ENCODE measurements at places on chromosomes 16 and 17.
A peak's percentile ranks its signal among the peaks of the same experiment; 100 is the strongest.

- DNase-seq, result no peak
- peaks cover 3% of the 10 kb centered on the region for H3K4me1 ChIP-seq
- H3K27me3 ChIP-seq, result 0 out of 2 replicates have a peak, but pooled peaks cover 2% of the 10 kb centered on the region
- no peak overlapping the region for H3K27ac ChIP-seq
- H3K36me3 ChIP-seq, result no peaks in the 10 kb centered on the region
Observed at GRCh38 chr17:16516594-16517051, 24.6 kb upstream of the LRRC75A start.

DNA sequence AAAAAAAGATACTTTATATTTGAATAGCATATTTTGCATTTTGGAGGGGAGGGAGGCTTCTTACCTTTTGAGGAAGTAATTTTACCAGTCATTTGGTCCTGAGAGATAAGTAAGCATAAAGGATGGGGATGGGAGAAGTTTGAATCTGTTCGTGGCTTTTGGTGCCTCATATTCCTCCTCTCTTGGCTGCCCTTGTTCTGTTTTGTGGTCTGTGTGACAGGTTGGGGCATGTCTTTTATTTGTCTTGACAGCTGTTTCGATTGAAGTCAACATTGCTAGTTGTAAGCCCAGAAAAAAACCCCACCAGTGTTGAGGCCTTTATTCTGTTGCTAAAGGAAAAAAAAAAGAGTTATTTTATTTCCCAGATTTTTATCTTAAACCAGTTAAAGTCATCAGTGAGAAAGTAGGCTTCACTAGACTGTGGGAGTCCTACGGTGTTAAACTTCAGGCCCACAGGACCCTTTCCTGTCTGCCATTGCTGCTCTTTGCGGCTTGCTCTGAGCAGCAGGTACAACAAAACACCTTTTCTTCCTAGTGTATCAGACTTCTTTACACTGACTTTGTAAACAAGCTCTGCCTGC lies 11.4 kb downstream of the SLC7A6 start:
- no peaks in the 10 kb centered on the region for H3K4me1 ChIP-seq
- no peaks in the 10 kb centered on the region for H3K27me3 ChIP-seq
- H3K36me3 ChIP-seq, result no peaks in the 10 kb centered on the region
- no peak overlapping the region for H3K4me3 ChIP-seq

DNA sequence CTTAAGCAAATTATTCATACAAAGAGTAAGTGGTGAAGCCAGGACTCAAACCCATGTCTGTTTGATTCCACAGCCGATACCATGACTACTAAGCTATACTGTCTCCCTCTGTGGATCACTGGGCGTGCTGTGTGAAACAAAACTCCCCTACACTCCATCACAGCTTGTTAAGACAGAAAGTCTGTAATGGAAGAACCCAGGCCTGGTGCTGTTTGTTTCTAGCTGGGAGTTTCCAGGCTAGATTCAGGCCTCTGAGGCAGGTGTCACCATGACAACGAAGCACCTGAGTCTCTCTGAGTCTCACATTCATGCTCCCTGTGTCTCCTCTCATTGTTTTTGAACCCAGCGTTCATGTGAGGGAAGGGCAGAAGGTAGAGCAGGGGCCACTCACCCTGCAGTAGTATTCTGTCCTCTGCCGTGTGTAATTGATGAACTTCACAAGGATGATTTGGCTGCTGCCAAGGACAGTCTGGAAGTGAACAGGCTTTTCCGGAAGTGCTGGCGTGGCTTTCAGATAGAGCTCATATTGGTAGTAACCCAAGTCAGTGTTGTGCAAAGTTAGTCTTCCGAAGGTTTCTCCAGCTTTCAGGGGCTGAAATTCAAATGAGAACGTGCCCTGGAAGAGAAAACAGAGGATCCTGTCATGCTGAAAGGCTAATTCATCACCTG lies 8.6 kb upstream of the VAC14 start:
- H3K4me1 ChIP-seq, result no peaks in the 10 kb centered on the region
- no peak for DNase-seq
- no peaks in the 10 kb centered on the region for H3K36me3 ChIP-seq

DNA sequence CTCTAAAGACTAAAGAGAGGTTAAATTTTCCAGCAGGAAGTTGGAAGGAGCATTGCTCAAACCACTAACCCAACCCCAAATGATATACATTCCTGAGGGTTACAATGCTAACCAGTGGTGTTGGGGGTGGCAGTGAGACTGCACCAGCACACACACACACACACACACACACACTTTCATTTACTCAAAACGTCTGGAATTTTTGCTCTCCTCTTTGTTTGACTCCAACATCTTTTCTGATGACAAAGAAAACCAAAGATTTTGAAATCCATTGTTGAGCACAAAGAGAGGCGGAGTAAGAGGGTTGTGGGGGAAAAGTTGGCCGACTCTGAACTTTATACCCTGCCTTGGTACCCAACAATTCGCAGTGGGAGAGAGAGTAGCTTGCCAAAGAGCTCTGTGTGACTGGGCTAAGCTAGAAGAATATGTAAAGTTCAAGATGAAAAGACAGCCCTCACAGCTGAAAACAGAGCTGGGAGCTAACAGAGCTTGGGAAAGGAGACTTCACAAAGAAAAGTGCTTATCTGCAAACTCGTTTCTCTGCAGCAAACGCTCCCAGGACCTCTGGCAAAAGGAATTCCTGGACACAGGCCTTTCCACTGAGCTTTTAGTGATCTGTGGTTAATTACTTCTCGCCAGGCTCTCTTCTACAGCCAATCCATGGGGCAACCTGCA lies 426.0 kb upstream of the CDH11 start:
- H3K4me3 ChIP-seq, result no peak overlapping the region
- no peak overlapping the region for H3K27ac ChIP-seq

GRCh38 chr16:4610011-4611005 lies 4.4 kb downstream of the UBALD1 start:
- H3K4me3 ChIP-seq, result no peak overlapping the region
- peaks cover 12% of the 10 kb centered on the region for H3K4me1 ChIP-seq
- H3K27ac ChIP-seq, result no peak overlapping the region
- no peak for DNase-seq
- H3K27me3 ChIP-seq, result no peaks in the 10 kb centered on the region

DNA sequence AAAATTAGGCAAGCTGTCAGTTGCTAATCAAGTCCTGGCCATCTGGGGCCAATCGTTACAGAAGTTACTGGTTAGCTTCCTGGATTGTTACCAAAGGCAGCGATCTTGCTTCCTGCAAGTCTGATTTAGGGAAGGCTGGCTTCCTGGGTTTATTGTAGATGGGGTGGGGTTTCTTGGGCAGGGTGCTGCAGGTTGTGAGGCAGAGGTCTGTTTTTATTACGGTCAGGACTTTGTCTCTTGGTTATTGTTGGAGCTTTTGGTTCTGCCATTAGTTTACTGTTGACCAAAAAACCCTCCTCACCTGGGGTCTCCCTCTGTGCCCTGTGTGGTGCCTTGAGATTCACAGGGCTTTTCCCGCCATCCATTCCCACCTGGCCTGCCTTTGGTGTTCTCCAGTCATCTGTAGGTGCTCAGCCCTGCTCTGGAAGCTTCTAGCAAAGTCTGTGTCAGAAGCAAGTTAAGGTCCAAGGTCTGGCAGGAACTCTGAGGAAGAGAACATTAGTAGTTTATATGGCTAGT lies 36.9 kb downstream of the SLC47A1 start:
- no peaks in the 10 kb centered on the region for H3K4me1 ChIP-seq
- no peaks in the 10 kb centered on the region for H3K27me3 ChIP-seq
- no peak overlapping the region for H3K4me3 ChIP-seq
- H3K27ac ChIP-seq, result no peak overlapping the region

GRCh38 chr17:71764505-71764904 lies 356.3 kb upstream of the SOX9 start:
- H3K4me1 ChIP-seq, result no peaks in the 10 kb centered on the region
- H3K36me3 ChIP-seq, result no peaks in the 10 kb centered on the region
- H3K27me3 ChIP-seq, result no peaks in the 10 kb centered on the region
- H3K27ac ChIP-seq, result no peak overlapping the region
- H3K4me3 ChIP-seq, result no peak overlapping the region

DNA sequence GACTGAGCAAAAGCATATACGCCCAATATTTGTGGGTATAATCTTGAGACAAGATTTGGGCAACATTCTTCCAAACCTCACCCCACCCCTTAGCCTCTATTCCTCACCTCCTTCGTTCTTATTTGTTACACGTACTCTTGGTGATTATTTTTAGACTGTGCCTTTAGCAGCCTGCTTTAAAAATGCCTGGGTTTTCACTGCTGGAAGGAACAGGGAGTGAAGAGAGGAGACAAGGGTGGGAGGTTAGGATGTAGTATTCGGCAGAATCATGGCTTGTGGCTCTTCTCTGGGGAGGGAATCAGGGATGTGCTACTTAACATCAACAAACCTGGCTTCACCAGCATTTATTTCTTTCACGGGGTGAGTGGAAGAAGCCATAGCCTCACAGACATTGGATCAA lies 11.6 kb downstream of the ALKBH5 start:
- H3K27me3 ChIP-seq, result no peaks in the 10 kb centered on the region
- no peak overlapping the region for H3K4me3 ChIP-seq
- peaks cover 22% of the 10 kb centered on the region for H3K36me3 ChIP-seq
- H3K27ac ChIP-seq, result no peak overlapping the region
- H3K4me1 ChIP-seq, result no peaks in the 10 kb centered on the region
- DNase-seq, result no peak

GRCh38 chr17:40171750-40172149 lies 5.5 kb upstream of the RAPGEFL1 start:
- H3K36me3 ChIP-seq, result peaks cover 27% of the 10 kb centered on the region
- H3K4me1 ChIP-seq, result 0 out of 2 replicates have a peak, but pooled peaks cover 1% of the 10 kb centered on the region
- no peak for DNase-seq
- H3K27me3 ChIP-seq, result no peaks in the 10 kb centered on the region

DNA sequence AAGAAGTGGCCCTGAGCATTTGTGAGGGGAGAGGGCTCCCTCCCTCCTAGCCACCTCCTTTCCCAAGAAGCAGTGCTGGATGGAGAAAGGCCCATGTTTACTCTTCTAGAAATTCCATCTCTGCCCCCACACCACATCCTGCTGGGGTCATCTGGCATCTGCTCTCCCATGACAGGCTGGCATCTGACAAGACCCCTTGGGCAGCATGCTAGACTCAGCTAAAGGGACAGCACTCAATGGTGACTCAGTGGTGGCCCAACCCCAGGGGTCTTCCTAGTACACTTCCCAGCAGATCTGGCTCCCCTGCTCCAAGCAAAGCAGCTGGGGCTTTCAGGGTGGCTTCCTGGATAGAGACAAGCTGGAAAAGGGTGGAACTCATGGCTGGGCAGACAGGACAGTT lies 14.4 kb downstream of the SLC38A7 start:
- no peak overlapping the region for H3K4me3 ChIP-seq
- DNase-seq, result no peak
- H3K36me3 ChIP-seq, result peaks cover 6% of the 10 kb centered on the region
- H3K27ac ChIP-seq, result no peak overlapping the region
- no peaks in the 10 kb centered on the region for H3K4me1 ChIP-seq

- DNase-seq, result no peak
- no peaks in the 10 kb centered on the region for H3K36me3 ChIP-seq
- no peaks in the 10 kb centered on the region for H3K27me3 ChIP-seq
Observed at GRCh38 chr17:75371981-75372380, 33.5 kb downstream of the GRB2 start.

- H3K36me3 ChIP-seq, result no peaks in the 10 kb centered on the region
- no peak for DNase-seq
- no peaks in the 10 kb centered on the region for H3K27me3 ChIP-seq
Observed at GRCh38 chr16:86018487-86018886, 119.5 kb downstream of the IRF8 start.

- H3K36me3 ChIP-seq, result no peaks in the 10 kb centered on the region
- no peak overlapping the region for H3K27ac ChIP-seq
- no peak for DNase-seq
- H3K27me3 ChIP-seq, result no peaks in the 10 kb centered on the region
- peaks cover 12% of the 10 kb centered on the region for H3K4me1 ChIP-seq
- H3K4me3 ChIP-seq, result no peak overlapping the region
Observed at GRCh38 chr17:75350706-75351105, 54.8 kb downstream of the GRB2 start.

DNA sequence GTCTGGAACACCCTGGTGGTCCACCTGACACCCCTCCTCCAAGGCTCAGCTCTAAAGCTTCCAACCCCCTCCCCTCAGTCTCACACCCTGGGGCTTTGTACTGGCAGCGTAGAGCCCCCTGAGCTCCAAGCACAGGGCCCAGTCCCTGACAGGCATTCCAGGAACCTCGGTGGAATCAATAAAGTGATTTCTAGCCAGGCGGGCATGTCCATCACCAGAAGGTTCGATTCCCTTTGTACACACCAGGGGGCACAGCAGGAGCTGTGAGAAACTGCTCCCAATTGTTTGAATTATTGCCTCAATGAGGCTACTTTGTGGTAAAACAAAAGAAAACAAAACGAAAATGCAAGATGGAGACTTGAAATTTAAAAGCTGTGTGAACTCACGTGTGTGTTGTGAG lies 51.8 kb downstream of the SMPD3 start:
- DNase-seq, result no peak
- no peaks in the 10 kb centered on the region for H3K36me3 ChIP-seq
- no peaks in the 10 kb centered on the region for H3K4me1 ChIP-seq
- no peaks in the 10 kb centered on the region for H3K27me3 ChIP-seq
- no peak overlapping the region for H3K27ac ChIP-seq

GRCh38 chr16:84054271-84054670 lies 11.7 kb upstream of the SLC38A8 start:
- no peak overlapping the region for H3K4me3 ChIP-seq
- no peaks in the 10 kb centered on the region for H3K4me1 ChIP-seq
- no peak overlapping the region for H3K27ac ChIP-seq
- H3K27me3 ChIP-seq, result no peaks in the 10 kb centered on the region
- peaks cover 12% of the 10 kb centered on the region for H3K36me3 ChIP-seq

- H3K4me3 ChIP-seq, result no peak overlapping the region
- H3K27ac ChIP-seq, result no peak overlapping the region
- no peaks in the 10 kb centered on the region for H3K36me3 ChIP-seq
- DNase-seq, result no peak
Observed at GRCh38 chr17:50448643-50449042, 20.0 kb downstream of the CHAD start.

GRCh38 chr17:48830840-48831548 lies at the start of gene CALCOCO2:
TSS of gene CALCOCO2 (plus strand) at chr17:48831035. CDS start at chr17:48841708, 10,673 bp downstream.
- H3K4me1 ChIP-seq, result peaks cover 2% of the 10 kb centered on the region
- peak within 1 kb of the TSS; percentile 86 for H3K4me3 ChIP-seq
- H3K27me3 ChIP-seq, result no peaks in the 10 kb centered on the region
- no peak within 1 kb of the TSS for H3K27ac ChIP-seq
- no peaks in the 10 kb centered on the region for H3K36me3 ChIP-seq

GRCh38 chr16:66521951-66522771 lies 27.8 kb downstream of the TK2 start:
- no peaks in the 10 kb centered on the region for H3K27me3 ChIP-seq
- no peak overlapping the region for H3K27ac ChIP-seq
- H3K36me3 ChIP-seq, result no peaks in the 10 kb centered on the region
- DNase-seq, result no peak
- H3K4me1 ChIP-seq, result no peaks in the 10 kb centered on the region

DNA sequence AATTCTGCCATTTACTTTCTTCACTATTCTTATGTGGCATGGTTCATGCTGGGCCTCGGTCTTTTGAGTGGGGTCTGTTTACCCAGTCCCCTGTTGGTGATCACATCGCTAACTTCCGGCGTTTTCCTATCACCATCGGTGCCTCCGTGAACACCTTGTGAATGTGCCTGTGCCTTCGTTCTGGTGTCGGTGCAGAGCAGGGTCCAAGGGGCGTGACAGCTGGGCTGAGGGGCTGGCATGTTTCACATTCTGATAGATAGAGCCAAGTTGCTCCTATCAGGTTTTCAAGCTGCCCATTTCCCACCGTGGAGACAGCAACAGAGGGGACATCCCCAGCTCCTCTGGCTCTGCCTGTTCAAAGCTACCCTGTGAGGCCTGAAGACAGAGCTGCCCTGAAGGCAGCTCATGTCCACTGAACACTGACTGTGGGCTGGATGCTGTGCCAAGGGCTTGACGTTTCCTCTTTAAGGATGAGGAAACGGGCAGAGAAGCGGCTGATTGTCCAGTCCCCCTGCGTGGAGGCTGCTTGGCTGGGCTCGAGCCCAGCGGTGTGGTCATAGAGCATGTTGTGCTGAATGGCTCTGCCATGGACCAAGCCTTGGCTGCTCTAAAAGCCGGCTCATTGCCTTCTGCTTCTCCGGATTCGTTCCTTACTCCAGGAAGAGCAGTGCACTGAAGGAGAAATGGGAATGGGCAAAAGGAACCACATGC lies 17.0 kb downstream of the DHODH start:
- no peaks in the 10 kb centered on the region for H3K4me1 ChIP-seq
- H3K27ac ChIP-seq, result no peak overlapping the region
- H3K27me3 ChIP-seq, result no peaks in the 10 kb centered on the region
- H3K36me3 ChIP-seq, result peaks cover 9% of the 10 kb centered on the region

All from iPS DF 6.9 (cell line).